ENCODE measurements at places on chromosomes 2 and 18.

DNA sequence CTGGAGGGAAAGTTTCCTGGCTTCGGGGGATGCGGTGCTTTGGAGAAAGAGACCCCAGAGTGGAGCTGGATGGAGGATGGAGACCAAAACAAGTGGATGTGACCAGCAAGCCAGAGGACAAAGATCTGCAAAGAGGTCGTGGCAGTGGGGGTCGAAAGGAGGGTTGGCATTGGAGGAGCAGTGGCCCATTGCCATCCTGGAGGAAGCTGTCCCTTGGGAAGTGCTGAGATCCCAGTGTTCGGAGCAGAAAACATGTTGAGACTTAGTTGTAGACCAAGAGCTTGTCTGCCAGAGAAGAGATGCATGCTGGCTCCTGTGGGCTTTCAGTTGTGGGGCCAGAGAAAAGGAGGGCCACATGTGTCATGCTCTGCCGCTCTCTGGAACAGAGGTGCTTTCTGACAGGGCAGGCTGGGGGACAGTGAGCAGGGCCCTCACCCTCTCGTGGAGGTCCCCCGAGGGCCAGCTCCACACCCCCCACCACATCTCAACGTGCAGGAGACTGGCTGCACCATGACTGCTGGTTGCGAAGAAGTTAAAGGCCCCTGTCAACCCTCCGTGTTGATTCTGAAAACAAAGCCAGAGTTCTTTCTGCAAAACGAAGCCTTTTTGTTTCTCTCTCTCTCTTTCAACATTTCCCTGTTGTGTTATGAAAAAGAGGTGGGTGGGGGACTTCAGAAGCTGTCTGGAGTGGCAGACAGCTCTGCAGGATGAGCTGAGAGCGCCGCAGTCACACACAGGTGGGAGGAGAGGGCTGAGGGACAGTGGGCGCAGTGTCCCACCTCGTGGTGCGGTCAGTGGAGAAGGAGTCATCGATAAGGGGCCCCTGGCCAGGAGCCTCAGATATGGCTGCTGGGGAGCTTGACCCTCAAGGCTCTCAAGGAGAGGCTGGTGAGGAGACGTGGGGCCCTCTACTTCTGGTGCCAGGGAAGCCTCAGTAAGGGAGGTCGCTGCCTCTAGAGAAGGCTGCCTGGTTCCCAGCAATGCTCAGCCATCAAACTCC is 77.6 kb upstream of the BCL2L11 start:
- no peak for DNase-seq

DNA sequence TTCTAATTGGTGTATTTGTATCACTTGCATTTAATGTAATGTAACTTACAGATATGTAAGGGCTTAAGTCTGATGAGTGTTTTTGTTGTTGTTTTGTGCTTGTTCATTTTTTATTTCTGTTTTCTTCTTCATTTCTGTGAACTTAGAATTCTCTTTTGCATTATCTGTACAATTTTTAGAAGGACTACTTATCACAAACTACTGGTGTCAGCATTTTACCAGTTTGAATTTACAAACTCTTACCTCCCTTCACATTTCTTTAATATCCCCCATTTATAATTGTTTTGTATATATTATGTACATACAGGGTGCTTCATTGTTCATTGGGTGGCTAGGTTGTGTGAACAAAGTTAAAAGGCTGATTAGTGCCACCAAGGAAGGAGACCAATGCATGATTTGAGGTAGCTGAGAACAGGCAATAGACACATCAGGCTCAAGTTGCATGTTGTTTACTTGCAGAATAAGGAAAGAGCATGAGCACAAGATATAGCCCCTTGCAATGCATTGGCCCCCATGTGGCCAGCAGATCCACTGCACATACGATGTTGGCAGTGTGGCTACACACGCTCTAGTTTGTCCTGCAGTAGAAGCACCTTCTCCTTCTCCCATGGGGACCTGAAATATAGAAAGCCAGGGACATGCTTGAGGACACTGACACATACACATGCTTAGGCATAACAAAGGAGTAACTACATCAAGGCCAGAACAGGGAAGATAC is 198.2 kb downstream of the CD8B2 start:
- no peak for DNase-seq

- no peak for DNase-seq
Measured at GRCh38 chr18:72830109-72830508, 37.7 kb downstream of the NETO1 start.

DNA sequence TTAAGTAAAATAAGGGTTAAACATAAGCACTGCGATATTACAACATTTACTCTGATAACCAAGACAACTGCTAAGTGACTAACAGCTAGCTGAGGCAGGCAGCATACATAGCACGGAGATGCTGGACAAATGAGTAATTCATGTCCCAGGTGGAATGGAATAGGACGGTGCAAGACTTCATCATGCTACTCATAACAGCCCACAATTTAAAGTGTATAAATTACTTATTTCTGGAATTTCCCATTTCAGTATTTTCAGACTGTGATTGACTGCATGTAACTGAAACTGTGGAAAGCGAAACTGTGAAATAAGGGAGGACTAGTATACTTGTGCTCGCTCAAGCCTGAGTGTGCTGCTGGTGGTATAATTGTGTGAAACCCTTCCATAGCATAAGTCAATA is 12.9 kb downstream of the IER3IP1 start:
- no peak for DNase-seq
